CD4-positive, alpha-beta T cell treated with Interleukin-10 for 1 hour (primary cell): ENCODE measurements at places on chromosomes 1 and 21.

GRCh38 chr21:27371115-27371974, 404.5 kb upstream of the ADAMTS5 start:
- no peak for DNase-seq

GRCh38 chr1:3009556-3009955, 11.7 kb upstream of the ACTRT2 start:
- no peak for DNase-seq

DNA sequence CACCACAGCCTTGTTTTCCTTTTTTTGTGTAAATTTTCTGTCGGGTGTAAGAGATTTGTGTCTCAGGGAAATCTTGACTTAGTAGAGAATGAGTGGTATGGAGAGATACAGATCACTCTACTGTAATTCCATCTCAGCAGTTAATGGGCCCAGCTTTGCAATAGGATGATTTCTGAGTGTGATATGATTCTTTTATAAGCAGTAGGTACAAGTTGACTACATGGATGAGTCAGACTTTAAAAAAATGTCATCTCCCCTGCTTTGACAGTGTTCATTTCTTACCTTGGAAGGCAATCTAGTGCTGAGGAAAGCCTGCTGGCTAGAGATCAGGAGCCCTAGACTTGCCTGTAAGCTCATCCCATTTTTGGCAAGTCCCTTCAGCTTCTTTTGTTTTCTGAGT, 261.9 kb downstream of the RYR2 start:
- no peak for DNase-seq

DNA sequence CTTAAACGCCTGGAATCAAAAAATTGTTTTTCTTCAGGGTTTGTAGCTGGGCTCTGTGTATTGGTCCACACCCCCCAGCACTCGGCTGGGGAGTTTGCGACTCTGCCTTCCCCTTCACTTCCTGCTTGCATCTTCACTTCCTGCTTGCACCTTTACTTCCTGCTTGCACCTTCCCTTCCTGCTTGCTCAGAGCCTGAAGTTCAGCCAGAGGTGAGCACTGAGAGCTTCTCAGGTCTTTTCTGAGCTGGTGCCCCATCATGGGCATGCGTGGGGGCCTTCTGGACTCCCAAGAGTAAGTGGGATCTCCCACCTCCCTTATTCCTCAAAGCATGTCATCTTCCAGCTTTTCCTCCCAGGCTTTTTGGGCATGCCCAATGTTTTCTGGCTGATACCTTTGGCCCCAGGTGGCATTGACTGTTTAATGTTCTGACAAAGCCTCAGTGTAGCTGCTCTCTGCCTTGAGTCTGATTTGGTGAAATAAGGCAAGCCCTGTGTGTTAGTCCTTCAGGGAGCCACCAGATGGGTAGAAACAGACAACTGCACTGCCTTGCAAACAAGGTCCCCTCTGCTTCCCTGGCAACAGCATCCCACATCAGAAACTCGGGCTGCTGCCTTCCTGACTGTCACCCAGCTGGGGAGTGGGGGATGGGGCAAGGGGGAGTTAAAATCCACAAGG, 3.5 kb downstream of the KRTAP10-2 start:
- peak; percentile 52 for DNase-seq

- no peak for DNase-seq
These were observed 34.5 kb downstream of the TMPRSS15 start for GRCh38 chr21:18369115-18369514.

DNA sequence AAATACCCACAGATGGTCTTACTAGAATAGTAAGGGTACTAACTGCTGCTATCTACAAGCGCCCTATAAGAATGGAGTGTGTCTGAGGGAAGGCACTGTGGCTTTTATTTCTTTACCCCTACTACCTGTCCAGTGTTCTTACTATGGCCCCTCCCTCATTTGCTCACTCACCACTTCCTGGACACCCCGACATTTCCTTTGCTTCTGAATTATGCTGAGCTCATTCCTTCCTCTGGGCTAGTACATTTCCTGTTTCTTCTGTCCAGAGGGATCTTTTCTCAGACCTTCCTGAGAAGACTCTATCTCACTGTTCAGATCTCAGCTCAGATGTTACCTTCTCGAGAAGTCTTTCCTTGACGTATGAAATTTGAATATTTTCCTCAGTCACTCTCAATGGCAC, 192.1 kb upstream of the DAB1 start:
- DNase-seq: no peak

GRCh38 chr1:146046664-146047063, 25.1 kb upstream of the HJV start:
- no peak for DNase-seq

- DNase-seq: no peak
These were observed 29.7 kb downstream of the MRPL39 start for GRCh38 chr21:25577424-25578055.

GRCh38 chr1:45769261-45769932, 18.9 kb upstream of the IPP start:
- no peak for DNase-seq

- DNase-seq: no peak
These were observed 46.2 kb downstream of the GPR3 start for GRCh38 chr1:27438621-27439061.

DNA sequence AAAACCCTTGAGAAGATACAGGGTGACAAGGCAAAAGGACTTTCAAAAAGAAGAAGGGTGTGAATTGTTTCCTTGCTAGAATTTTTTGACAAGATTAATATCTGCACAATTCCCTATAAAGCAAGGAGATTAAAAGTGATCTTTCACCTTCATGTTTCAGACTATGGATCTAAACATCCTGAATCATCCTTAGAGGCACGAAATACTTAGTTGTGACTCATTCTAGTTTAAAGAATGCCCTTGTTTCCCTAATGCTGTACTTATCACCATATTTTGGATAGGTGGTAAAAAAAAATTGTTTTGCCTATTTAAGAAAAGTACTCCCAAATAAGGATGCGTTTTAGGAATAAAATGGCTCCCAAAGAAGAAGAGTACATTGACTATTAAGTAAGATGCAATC, 415.1 kb downstream of the LRRIQ3 start:
- DNase-seq: no peak

DNA sequence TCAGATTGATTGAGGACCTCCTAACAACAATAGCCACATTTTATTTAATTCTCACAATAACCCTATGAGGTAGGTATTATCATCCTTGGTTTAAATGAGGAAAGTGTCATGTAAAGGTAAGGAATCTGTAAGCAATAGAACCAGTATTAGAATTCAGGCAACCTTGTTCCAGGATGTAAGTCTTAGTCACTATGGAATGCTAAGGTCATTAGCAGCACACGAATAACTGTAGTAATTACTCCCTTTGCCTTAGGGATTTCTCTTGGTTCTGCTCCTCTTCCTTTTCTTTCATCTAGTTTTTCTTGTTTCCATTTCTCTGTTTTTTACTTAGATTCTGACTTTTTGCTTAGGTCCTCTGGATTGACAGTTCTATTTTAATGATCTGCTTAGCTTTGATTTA, 23.1 kb upstream of the ATP6V1G3 start:
- no peak for DNase-seq

- DNase-seq: no peak
These were observed 202.6 kb downstream of the APP start for GRCh38 chr21:25967901-25968438.

GRCh38 chr1:17199267-17200044, 5.5 kb upstream of the PADI1 start:
- no peak for DNase-seq

DNA sequence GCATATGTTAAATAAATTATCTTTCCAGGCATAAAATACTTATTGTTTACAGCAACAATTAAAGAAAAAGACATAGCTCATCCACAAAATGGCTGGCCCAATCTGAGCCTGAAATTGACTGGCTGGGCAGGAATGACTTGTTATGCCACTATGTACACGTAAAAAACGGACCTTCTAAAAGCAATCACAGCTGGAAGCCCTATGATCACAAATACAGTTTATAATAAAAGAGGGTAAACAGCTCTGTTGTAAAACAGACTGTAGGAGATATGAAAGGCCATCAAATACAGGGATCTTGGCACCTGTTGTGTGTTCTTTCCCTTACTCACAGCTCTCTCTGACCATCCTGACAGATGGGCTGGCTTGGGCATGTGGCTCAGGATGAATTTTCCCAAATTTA, 70.5 kb upstream of the DMRTA2 start:
- DNase-seq: no peak

- DNase-seq: no peak
These were observed 6.8 kb upstream of the CDC42 start for GRCh38 chr1:22045604-22046228.

DNA sequence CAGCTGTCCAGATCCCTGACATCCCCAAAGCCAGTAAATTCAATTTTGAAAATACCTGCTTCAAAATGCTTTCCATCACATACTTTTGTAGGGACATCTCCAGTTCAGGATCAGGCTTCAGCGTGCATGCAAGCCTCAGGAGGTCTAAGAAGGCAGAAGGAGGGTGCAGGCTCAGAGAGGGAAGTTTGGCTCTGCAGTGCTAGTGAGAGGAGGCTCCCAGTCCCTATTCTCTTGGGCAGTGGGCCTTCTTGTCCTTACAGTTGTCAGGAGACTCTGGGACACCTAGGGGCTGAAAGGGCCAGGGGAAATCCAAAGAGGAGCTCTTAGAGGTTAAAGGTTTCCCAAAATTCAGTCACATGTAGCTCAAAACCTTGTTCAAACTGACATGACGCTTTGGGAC, 20.1 kb downstream of the ADCY10 start:
- no peak for DNase-seq

GRCh38 chr21:29568020-29568697, 269.4 kb downstream of the BACH1 start:
- no peak for DNase-seq

- DNase-seq: no peak
These were observed 2.5 kb downstream of the COL6A2 start for GRCh38 chr21:46100426-46100825.

DNA sequence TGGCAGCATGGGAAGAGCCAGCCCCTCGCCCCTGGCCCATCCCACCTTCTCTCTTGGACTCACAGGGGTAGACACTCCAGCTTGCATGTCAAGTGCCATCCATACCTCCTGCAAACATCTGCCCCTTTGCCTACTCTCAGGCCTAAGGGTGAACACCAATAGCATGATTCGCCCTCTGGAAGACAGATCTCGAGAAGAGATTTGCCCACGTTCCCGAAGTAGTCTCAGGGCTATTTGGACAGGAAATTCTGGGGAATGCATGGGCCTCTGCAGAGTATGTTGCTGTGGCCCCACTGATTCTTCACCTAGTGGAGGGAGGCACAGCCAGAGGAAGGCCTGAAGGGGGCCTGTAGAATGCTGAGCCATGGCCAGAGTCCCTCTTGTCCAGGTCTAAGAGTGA, 29.8 kb upstream of the DNASE2B start:
- no peak for DNase-seq

DNA sequence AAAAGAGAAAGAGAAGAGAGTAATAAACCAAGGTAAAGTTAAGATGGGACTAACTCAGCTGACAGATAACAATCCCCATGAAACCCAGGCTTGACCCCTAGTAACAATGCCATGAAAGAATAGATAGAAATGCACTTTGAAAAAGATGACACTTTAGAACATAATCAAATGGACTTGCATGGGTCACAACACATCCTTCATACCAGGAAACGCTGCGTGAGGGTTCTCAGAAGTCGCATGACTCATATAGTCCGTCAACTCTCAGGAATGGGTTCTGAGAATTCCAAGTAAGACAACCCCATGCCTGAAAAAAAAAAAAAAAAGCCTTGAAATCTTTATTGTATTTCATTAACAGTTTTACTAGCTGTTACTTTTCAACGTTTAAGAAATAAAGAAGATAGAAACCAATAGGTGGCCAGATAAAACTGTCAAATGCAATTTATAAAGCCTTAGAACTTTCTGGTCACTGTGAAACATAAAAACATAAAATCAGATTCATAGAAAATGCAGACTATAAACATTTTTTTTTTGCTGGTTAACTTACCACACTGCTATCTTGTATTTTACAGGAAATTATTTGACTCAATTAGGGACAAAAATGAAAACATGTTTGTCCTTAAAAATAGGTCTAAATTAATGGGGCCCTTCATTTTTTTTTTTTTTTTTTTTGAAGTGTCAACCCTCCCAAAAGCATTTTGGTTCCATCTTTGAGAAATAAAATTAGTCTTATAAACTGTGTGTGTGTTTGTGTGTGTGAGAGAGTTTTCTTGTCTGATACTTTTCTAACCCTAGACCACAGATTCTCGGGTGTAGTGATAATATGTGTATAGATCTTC, 202.1 kb downstream of the NCAM2 start:
- DNase-seq: no peak

- no peak for DNase-seq
These were observed 51.2 kb upstream of the STUM start for GRCh38 chr1:226497276-226497833.

DNA sequence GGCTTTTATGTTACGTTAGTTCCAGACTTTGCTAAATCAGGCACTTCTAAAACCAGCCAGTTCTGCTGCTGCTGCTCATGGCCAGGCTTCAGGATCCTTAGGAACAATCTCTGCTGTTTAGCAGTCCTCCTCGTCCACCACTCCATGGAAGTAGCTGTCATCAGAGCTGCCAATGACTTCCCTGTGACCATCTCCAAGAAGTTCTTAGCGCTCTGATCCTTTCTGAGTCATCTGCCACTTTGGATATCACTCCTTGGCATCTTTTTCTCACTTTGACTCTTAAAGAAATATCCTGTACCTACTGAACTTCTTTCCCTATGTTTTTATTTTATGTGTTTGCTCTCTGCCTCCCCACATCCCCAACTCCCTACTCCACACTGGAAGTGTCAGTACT, 14.7 kb upstream of the IRF2BP2 start:
- DNase-seq: no peak

DNA sequence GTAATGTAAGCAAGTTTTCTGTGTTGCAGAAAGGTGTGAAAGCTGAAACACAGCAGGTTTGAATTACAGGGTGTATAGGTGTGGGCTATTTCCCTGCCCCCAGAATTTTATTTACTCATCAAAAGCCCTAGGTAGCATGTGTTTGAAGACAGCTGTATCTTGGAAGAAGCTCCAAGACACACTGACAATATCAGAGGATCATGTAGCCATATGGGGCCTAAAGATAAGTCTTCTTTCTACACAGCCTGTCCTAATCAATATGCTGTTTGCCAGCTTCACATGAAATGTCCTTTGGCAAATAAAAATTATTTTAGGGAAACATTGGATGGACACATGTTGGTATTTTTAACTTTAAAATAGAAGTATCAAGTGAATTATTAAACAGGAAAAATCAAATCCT, 17.5 kb upstream of the SUCO start:
- no peak for DNase-seq

DNA sequence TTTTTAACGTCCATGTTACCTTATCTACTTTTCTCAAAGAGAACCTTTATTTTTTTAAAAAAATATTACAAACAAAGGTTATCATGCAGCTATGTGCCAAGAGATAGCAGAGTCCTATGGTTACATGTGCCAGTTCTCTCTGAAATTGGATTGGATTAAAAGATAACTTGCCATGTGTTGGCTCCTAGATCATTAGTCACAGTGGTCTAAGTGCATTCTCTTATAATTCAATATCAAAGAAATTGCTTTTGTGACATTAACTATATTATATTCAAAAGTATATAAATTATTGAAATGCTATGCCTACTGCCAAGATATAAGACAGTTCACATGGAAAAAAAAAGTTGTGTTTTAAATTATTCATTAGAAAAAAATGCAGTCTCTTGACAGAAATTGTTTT, 494.2 kb downstream of the NEGR1 start:
- no peak for DNase-seq
